NCI-H2171 treated with DMSO at 0.1 percent for 48 hours (cell line): ENCODE measurements at places on chromosomes 1 and 21.

DNA sequence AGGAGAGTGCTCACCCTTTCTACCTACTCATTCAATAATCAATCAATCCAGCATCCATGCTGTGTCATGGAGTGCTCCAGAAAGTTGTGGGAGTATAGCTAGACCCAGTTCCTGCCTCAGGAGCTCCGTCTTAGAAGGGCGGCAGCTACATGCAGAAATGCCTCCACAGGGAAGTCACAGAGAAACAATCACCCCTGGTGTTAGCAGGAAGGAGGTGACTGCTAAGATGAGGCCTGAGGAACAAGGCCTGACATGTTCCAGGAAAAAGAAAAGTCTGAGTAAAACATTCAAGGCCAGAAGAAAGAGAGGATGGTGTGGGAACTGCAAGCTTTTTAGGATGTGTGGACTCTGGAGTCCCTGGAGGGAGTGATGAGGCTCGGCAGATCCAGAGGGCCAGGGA is 142.5 kb upstream of the MAGI3 start:
- DNase-seq: no peak

GRCh38 chr1:207084701-207085180 is 3.9 kb upstream of the C4BPB start:
- DNase-seq: peak; percentile 38

- peak; percentile 69 for DNase-seq
These were observed 1.4 kb downstream of the JUN start for GRCh38 chr1:58782178-58783089.

DNA sequence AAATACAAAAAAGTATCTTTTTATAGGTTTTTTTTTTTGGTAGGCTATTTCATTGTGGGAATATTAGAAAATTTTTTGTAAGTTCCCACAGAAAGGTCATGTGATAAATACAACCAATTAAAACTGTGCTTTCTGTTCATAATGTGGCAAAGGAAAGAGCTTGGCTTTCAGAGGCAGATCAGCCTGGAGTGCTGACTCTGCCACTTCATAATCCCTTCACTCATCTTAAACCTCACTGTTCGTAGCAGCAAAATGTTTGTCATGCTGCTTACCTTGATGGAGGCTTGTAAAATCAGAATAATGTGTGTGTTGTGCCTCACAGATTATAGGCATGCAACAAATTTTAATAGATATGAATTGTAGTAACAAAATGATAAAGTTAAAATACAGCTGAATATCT is 176.8 kb downstream of the ZP4 start:
- DNase-seq: no peak

GRCh38 chr1:188670837-188671236 is 1806.8 kb downstream of the BRINP3 start:
- DNase-seq: no peak

DNA sequence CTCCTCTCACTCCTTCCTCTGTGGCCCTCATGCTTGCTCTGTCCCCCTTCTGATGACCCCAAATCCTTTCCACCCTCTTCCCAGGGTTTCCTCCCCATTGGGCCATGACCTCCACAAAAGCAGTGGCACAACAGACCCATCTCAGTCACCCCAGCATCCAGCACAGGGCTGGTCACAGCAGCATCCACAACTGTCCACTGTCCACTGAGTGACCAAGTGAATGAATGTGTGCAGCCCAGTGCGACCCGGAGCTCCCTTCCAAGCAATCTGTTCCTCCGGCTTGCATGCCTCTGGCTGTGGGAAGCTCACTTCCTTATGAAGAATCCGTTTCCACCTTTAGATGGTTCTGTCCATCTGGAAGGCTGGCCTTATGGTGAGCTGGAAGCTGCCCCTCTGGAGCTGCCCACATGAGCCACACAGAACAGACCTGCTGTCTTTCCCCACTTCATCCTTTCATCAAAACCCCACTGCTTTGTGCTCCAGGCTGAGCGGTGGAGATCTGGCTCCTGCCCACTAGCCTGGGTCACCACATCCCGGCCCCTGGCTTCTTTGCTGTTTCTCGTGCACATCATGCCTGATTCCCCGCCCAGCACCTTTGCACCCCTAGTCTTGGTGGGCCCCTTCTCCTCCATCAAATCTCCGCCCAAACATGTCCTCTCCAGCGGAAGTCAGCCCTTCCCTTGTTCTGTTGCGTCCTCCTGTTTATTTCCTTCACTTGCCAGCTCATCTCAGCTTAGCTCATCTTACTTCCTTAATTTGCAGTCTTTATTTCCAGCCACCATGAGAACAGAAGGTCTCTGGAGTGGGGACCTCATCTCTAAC is 56.4 kb downstream of the EDN2 start:
- DNase-seq: no peak

- DNase-seq: no peak
These were observed 73.3 kb upstream of the GNG4 start for GRCh38 chr1:235722858-235723257.

DNA sequence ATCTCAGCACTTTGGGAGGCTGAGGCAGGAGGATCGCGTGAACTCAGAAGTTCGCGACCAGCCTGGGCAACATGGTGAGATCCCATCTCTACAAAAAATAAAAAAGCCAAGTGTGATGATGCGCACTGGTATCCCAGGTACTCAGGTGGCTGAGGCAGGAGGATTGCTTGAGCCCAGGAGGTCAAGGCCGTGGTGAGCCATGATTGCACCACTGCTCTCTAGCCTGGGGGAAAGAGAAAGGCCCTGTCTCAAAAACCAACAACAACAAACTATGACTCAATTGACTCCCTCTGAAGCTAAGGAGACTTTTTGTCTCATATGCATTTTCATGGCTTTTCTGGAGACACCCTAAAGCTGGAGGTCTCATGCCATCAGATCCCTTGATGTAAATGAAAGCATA is 118.8 kb downstream of the CCDC185 start:
- no peak for DNase-seq

GRCh38 chr1:44790968-44791801 is 3.2 kb upstream of the BEST4 start:
- no peak for DNase-seq

DNA sequence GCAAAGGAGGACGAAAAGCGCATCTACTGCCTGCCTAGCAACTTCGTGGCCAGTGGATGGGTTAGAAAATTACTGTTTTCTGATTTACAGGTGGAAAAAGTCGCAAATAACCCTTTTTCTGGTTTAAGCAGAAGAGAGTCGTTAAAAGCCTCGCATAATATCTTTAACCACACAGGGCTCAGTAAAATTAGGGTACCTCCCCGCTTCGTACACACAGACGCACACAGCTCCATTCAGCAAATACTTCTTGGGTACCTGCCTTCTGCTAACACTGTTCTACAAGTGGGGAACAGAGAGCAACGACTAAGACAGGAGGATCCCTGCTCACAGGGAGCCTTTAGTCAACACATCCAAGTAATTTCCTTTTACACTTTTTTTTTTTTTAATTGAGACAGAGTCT is 704 bp downstream of the ALG6 start:
- peak; percentile 26 for DNase-seq

- DNase-seq: no peak
These were observed 24.3 kb upstream of the COA6 start for GRCh38 chr1:234348964-234349363.

- DNase-seq: no peak
These were observed 3.4 kb downstream of the WNT9A start for GRCh38 chr1:227944090-227944930.

- DNase-seq: no peak
These were observed 1.7 kb downstream of the TMEM125 start for GRCh38 chr1:43271186-43272118.

DNA sequence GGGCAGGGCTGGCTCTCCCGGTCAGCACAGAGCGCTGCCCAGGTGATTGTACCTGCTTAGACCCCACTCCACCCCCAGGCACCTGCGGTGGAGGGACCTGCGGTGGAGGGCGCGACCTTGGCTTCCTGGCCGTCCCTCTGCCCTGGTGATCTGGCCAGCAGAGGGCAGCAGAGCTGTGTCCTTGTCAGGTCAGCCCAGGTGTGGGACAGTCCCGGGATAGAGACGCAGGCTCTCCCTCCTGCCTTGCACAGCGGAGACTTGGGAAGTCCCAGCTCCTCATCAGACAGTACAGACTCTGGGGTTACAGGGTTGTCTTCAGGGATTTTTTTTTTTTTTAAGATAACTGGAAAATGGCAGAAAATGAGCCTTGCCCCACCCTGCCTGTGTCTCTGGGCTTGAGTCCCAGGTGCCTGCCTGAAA is 10.0 kb downstream of the SLX9 start:
- DNase-seq: peak; percentile 39

DNA sequence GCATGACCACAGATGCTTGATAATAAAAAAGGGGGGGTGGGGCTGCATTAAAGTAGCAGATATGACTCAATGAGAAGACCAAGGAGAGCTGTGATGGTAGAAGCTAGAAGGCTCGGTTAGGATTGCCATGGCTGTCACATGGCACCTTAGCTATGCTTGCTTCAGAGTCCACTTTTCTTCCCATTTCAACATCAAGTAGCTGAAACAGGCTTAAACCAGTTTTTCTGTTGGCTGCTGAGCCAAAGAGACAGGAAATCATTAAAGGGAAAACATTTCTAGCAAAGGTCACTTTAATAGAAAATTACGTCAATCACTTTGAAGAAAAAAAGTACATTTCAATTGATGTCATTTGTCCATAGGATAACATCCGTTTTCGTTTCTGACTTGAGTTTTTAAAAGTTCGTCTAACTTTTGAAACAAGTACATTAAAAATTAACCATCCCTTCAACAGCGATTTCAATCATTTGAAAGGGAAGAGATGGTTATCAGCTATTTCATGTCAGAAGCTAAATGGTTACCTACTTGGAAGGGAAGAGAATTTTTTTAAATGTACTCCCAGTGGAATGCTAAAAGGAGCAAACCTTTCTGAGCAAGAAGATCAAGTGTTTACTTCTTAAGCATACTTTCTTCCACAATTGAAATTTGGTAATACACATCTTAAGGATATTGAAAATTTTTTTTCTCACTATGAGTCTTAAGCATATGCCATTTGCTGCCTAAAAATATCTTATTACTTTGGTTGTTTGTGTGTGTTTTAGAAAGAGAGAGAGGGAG is 488.1 kb upstream of the PRMT6 start:
- DNase-seq: no peak

DNA sequence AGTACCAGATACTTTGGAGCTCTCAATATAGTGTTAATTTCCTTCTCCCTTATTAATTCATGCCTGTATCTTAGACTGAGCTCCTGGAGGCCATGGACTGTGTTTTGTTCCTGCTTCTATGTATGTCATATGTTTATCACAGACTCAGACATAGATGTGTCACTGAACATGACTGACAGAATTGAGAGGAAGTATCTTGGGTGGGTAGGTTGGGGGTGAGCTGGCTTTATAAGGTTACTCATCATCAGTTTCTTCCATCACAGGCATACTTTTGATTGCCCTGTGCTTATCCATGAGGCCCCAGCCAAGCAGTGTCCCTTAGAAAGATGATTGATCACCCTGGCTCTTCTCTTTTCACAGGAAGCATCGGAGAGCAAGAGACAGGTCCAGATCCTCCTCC is 5.6 kb upstream of the SH3D21 start:
- no peak for DNase-seq

- DNase-seq: peak; percentile 97
These were observed 14.1 kb downstream of the C1orf87 start for GRCh38 chr1:60059468-60059867.

- no peak for DNase-seq
These were observed 330.9 kb upstream of the GREM2 start for GRCh38 chr1:240942901-240943300.

DNA sequence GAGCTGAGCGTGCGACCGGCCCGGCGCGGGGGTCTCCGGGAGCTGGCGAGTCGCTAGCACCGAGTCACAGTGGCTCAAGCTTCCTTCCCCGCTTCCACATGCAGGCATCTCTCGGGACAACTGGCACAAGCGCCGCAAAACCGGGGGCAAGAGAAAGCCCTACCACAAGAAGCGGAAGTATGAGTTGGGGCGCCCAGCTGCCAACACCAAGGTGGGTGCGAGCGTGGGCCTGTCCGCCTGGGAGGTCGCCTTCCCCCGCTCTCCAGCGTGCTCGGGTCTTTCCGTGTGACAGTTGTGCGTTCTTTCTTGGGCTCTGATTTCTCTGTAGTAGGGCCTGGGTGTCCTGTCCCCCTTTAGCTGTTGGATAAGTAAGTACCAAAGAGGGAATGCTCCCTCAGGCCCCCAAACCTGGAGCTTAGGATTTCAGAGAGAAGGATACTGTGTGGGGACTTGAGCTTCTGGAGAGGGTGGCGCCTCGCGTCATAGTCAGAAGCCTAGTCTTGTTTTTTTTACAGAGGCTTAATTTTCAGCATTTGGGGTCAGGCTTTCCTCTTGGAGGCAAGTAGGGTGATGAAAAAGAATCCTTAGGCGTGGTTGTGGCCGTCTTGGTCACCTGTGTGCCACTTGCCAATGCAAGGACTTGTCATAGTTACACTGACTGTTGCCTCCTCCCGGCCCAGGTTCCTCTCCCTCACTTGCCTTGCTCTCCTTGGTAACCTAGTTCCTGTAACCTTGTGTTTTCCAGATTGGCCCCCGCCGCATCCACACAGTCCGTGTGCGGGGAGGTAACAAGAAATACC is 790 bp downstream of the RPS8 start:
- DNase-seq: no peak

DNA sequence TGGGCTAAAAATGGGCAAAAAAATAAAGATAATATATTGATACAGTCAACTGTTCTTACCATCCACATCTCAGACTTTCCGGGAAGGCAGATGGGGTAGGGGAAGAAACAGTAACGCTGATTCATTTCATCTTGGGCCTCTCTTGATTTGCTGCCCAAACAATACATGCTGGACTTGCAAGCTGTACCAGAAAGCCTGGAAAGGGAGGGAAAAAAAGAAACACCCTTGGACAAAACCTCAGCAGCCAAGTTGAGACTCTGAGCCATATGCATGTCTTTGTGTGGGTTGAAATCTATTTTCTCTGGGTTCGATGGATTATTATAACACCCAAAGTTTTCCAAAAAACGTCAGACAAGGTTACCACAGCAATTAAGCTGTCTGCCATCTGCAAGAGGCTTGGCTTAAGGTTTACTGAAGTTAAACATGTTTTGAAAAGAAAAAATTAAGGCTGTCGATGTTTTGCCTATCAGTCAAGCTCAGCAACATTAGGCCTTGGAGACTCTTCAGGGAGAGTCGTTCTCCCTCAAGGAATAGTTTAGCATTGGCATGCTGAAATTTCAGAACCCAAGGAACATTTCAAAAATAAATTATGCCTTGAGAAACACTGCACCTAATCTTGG is 71.2 kb downstream of the PSMG1 start:
- DNase-seq: no peak

- no peak for DNase-seq
These were observed 12.2 kb downstream of the SMAP2 start for GRCh38 chr1:40385437-40386358.

DNA sequence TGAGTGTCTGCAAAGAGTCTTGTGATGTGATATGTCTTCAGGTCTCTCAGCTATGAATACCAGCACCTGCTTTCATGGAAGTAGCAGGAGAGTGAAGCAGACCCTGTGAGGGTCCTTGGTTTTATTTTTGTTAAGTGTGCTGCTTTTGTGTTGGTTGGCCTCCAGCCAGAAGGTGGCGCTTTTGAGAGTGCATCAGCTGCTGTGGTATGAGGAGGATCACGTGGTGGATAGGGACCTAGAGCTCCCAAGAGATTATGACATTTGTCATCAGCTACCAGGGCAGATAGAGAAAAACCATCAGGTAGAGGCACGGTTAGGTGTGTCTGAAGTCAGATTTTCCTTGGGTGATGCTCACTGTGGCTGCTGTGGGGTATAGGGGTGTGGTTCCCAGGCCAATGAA is 1232.1 kb downstream of the MRPL39 start:
- no peak for DNase-seq

- peak; percentile 69 for DNase-seq
These were observed 100.5 kb upstream of the COA6 start for GRCh38 chr1:234272656-234273312.
